Endothelial cell of umbilical vein (primary cell): ENCODE measurements at places on chromosomes 6 and 20. TPM values are rescaled to one million over a fixed set of nuclear protein-coding genes. Genes with fewer than 3 reads are reported as not detected.
A peak's percentile ranks its signal among the peaks of the same experiment; 100 is the strongest.

The HS3ST5 gene
- total RNA-seq, result not detected in 2 replicates

- H3K36me3 ChIP-seq, result no peaks in the 10 kb centered on the region
- no peak for DNase-seq
- no peaks in the 10 kb centered on the region for H3K27me3 ChIP-seq
- no peak overlapping the region for H3K27ac ChIP-seq
Observed at GRCh38 chr20:23588434-23589403, 17.0 kb downstream of the CST9 start.

DNA sequence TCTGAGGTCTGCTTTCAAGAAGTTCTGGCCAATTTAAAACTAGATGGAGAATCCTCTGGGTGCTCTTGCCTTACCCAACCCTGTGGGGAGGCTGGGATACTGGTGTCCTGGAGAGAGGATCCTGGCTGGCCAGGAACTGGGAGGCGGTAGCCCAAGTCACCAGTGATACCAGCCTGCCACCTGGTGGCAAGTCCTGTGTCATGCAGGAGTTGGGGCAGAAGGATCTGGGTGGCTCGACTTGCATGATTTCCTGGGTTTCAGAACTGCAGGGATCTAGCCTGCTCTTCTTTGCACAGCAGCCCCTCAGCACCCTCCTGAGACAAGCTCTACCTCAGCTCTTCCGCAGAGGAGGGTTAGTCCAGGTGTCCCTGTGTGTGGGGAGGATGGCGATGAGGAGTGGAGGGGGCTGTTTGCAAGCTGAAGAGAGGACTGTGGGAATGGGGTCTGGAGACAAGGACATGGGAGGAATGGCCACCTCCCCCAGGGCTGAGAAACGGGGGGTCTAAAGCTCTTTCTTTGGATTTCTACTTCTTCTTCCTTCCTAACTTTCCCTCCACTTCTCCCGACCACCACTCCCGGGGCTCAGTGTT is 4.2 kb downstream of the KCNK17 start:
- H3K27me3 ChIP-seq, result peaks cover 24% of the 10 kb centered on the region
- H3K4me3 ChIP-seq, result no peak overlapping the region

The DAAM2 gene
- total RNA-seq, result 0.18 and 0.42 TPM in 2 replicates

The PACSIN1 gene
- total RNA-seq, result not detected in 2 replicates

DNA sequence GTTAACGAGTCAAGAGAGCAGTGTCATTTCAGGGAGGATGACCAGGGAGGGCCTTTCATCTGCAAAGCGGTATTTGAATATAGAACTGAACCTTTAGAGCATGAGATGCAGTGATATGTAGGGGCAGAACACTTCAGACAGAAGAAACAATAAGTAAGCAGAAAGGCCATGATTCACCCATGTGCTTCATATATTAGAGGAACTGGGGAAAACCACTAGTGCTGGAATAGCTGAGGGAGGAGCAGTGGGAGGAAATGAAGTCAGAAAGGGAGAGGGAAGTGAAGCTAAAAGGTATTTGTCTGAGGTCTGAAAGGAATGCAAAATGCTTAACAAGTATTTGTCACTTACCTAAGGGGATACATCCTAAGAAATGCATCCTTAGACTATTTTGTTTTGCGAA is 391.2 kb downstream of the ADGRB3 start:
- H3K4me1 ChIP-seq, result peaks cover 7% of the 10 kb centered on the region
- no peak for DNase-seq
- H3K4me3 ChIP-seq, result no peak overlapping the region

The ZNF311 gene
- 0.35 and 0.55 TPM in 2 replicates for total RNA-seq

DNA sequence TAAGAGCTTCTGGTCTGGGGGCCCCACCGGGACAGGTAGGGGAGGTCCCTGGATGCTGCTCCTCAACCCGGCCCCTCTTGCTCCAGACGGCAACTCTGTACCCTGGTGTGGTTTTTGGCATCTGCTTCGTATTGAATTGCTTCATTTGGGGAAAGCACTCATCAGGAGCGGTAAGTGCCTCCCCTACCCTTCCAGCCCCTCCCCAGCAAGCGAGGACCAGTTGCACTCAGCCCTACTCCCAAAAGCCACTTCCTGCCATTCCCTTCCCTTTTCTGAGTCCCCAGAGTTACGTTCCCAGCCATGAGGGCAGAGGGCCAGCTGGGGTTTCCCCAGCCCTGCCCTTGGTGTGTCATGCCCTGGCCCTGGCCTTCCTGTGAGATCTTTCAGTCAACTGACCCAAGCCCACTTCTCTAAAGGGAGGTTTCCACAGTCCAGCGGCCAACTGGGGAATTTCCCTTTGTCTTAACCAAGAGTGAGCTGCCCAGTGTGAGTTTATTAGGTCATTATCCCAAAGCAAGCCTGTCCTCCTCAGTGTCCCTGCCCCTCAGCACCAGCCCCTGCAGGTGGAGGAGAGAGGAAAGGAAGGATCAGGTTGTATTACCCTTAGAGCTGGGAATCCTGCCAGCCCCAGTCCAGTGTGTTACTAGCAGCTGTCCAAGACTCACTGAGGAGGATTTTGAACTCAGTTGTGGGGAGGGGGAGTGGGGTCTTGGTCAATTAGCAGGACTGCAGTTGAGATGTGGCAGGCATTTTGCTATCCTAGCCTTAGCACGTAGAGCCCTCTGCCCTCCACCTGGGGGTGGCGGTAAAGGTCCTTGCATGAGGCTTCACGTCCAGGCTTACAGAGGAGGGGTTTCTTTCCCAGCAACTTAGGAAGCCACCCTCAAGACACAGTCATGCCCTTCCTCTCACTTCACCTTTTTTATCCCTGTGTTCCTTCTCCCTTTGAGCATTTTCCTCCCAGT is 45.8 kb downstream of the TM9SF4 start:
- peak; percentile 87 for DNase-seq
- H3K4me1 ChIP-seq, result peaks cover 25% of the 10 kb centered on the region
- H3K4me3 ChIP-seq, result no peak overlapping the region
- peak overlapping the region; percentile 85 for H3K27ac ChIP-seq
- H3K27me3 ChIP-seq, result no peaks in the 10 kb centered on the region
- peaks cover 33% of the 10 kb centered on the region for H3K36me3 ChIP-seq

The FAM217A gene
- total RNA-seq, result not detected in 2 replicates

The FAM209A gene
- total RNA-seq, result 0.49 TPM in 1 of 2 replicates, not detected in the other

GRCh38 chr6:118246406-118246805 is 301.7 kb upstream of the PLN start:
- peaks cover 3% of the 10 kb centered on the region for H3K27me3 ChIP-seq
- no peaks in the 10 kb centered on the region for H3K4me1 ChIP-seq
- H3K4me3 ChIP-seq, result no peak overlapping the region
- H3K36me3 ChIP-seq, result no peaks in the 10 kb centered on the region
- no peak overlapping the region for H3K27ac ChIP-seq

GRCh38 chr6:144555066-144555465 is 269.9 kb downstream of the UTRN start:
- no peak overlapping the region for H3K27ac ChIP-seq
- peaks cover 12% of the 10 kb centered on the region for H3K36me3 ChIP-seq
- H3K4me1 ChIP-seq, result peaks cover 8% of the 10 kb centered on the region
- no peak for DNase-seq

DNA sequence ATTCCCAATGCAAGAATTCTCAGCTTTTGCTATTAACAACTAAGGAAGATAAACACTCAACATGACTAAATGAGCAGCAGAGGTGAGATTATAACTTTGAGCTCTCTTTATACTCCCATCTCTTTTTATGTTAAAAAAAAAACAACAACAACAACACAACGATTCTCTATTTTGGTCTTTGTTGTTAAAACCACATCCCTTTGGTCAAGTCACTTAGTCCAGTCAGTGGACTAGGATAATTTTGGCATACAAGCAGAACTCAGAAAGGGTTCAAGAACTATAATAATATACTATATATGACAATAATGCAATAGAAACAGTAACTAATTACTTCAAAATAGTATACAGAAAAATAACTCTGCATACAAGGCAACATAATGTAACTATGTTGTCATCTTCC is 312.4 kb downstream of the RNGTT start:
- no peaks in the 10 kb centered on the region for H3K36me3 ChIP-seq
- H3K27me3 ChIP-seq, result no peaks in the 10 kb centered on the region
- no peak overlapping the region for H3K27ac ChIP-seq
- DNase-seq, result no peak

- peaks cover 2% of the 10 kb centered on the region for H3K27me3 ChIP-seq
- no peaks in the 10 kb centered on the region for H3K4me1 ChIP-seq
- H3K4me3 ChIP-seq, result no peak overlapping the region
- no peaks in the 10 kb centered on the region for H3K36me3 ChIP-seq
Observed at GRCh38 chr6:99285881-99286280, 63.6 kb downstream of the FAXC start.

The APOM gene
- total RNA-seq, result 0.97 TPM in 1 of 2 replicates, not detected in the other

- DNase-seq, result no peak
- no peaks in the 10 kb centered on the region for H3K27me3 ChIP-seq
- H3K4me1 ChIP-seq, result peaks cover 11% of the 10 kb centered on the region
- H3K36me3 ChIP-seq, result peaks cover 9% of the 10 kb centered on the region
Observed at GRCh38 chr20:17648791-17649730, 33.0 kb downstream of the RRBP1 start.

- H3K4me1 ChIP-seq, result no peaks in the 10 kb centered on the region
- no peaks in the 10 kb centered on the region for H3K36me3 ChIP-seq
- H3K27ac ChIP-seq, result no peak overlapping the region
- peaks cover 34% of the 10 kb centered on the region for H3K27me3 ChIP-seq
Observed at GRCh38 chr6:41406728-41407489, 71.5 kb downstream of the NCR2 start.

The SFTA2 gene
- not detected in 2 replicates for total RNA-seq

The PYGB gene
- total RNA-seq, result 57.2 and 60.2 TPM in 2 replicates

The SNAP91 gene
- 0.72 and 1.5 TPM in 2 replicates for total RNA-seq

GRCh38 chr6:29899281-29899680 is 43.1 kb upstream of the HLA-A start:
- no peak overlapping the region for H3K4me3 ChIP-seq
- H3K36me3 ChIP-seq, result no peaks in the 10 kb centered on the region
- no peak for DNase-seq
- H3K27me3 ChIP-seq, result peaks cover 5% of the 10 kb centered on the region
- no peak overlapping the region for H3K27ac ChIP-seq
- no peaks in the 10 kb centered on the region for H3K4me1 ChIP-seq
